ENCODE measurements at places on chromosomes 3 and 15.

- DNase-seq: peak; percentile 93
Measured at GRCh38 chr15:63277038-63277892, at the start of gene APH1B. TSS of gene APH1B (plus strand) at chr15:63277605. CDS start at chr15:63277624, 19 bp downstream.

GRCh38 chr3:62705721-62706120 is 169.5 kb downstream of the CADPS start:
- DNase-seq: no peak

DNA sequence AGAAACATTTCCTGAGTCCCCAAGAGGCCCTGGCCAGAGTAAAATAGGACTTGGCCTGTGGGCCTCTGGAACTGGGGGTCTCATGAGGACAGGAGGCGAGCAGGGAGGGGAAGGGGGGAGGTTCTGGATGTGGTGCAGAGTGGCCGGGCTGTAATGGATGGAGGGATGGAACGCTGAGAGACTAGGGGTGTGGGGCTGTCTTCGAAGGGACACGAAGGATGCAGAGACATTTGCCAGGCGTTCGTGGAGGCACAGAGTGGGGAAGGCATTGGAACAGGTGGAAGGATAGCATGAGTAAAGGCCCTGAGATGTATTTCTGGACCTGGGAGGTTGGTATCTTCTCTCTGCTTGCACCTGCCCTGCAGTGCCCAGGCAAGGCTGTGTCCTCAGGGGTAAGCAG is 2.1 kb upstream of the LCTL start:
- DNase-seq: no peak

- no peak for DNase-seq
Measured at GRCh38 chr3:64716110-64716710, 28.4 kb upstream of the ADAMTS9 start.

- no peak for DNase-seq
Measured at GRCh38 chr3:98967758-98968157, 66.3 kb upstream of the DCBLD2 start.

GRCh38 chr15:70509282-70509662 is 254.1 kb downstream of the UACA start:
- DNase-seq: no peak

DNA sequence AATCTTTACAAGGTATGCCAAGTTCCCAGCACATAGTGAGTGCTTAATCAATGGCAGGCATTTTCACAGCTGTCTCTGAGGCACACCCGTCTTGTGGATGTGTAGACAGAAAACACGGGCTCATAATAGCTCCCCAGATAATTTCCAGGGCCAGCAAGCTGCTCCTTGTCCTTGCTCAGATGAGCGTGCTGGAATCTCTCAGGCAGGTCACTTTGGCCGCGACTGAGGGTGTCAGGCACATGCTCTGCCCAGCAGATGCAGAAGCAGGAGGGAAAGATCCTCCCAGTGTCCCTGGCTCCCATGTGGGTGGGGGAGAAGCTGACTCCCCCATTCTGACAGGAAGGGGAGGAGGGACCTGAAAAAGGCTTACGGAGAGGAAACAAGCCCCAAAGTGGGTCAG is 35.6 kb upstream of the SLC6A1 start:
- no peak for DNase-seq

- peak; percentile 71 for DNase-seq
Measured at GRCh38 chr3:196423044-196423781, 9.0 kb downstream of the UBXN7 start.

- DNase-seq: no peak
Measured at GRCh38 chr15:100966997-100967396, 47.8 kb downstream of the LRRK1 start.

GRCh38 chr3:55591888-55592287 is 104.8 kb upstream of the WNT5A start:
- DNase-seq: no peak

DNA sequence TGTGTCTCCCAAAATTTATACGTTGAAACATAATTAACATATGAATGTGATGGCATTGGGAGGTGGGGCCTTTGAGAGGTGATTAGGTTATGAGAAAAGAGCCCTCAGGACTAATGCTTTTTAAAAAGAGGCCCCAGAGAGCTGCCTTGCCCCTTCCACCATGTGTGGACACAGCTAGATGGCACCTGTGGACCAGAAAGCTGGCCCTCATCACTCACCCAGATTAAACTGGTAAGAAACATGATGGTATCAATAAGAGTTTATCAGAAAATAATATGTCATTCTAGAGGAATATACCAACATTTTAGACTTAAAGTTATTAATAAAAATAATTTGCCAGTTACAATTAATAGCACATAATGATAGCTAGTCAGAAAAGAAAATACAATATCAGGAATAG is 25.2 kb upstream of the FAN1 start:
- no peak for DNase-seq

DNA sequence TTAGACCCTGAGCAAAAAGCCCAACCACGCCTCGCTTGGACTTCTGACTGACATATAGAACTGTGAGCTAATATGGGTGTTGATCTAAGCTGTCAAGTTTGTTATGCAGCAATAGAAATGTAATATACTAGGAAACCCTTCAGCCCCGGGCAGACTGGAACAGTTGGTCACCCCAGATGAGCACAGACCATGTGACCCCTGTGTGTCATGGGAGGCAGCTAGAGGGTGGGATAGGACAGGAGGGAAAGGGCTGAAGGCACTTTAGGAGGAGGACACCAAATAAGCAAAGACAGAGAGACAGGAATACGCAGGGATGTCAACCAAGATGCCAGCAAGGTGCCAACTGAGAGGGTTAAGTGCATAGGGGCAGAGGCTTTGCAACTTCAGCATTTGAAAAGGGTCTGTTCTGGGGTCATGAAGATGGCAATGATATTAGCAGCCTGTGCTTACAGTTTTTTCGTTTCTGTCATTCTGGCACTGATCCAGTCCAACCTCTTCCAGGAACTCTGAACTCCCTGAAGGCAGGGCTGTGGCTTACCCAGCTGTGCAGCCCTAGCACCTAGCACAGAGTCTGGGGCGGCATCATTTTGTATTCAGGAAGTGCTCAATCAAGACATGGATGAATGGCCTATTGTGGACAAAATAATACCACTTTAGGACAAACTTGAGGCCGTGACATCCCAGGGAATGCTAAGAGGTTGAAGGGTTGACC is 51.4 kb downstream of the HES1 start:
- no peak for DNase-seq

- no peak for DNase-seq
Measured at GRCh38 chr3:98894791-98895576, 6.5 kb downstream of the DCBLD2 start.

DNA sequence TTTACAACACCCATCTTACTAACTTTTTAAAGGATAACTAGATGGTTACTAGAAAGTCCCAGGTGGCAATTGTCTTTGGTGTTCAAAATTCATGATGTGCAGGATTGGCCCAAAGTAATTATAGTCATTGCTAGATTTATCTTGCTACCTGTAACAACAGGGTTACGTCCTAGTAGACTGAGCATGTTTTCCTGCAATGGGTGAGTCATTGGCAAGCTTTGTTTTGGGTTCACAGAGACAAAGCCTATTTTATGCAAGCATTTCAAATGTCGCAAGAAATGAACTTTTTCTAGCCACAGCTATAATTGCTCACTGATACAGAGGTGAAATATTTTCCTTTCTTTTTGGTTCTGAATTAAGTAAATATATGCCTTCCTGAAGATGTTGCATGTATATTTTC is 267.6 kb downstream of the AGBL1 start:
- no peak for DNase-seq

DNA sequence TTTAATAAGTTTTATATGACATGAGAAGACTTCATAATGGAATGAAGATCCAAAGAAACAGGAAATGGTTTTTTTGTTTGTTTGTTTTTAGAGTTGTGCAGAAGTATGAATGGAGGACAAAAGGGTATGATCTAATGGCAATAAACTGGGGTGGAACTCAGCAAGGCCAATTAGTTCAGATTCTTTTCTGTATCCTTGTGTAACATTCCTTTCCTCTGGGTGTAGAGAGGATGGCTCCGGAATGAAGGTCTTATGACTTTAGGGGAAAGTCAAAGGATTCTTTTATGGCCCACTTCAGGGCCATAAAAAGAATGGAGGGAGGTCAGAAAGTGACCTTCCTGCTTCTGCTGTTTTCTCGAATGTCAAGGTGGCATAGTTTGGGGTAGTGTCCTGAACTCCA is 152.6 kb downstream of the DPH6 start:
- no peak for DNase-seq

DNA sequence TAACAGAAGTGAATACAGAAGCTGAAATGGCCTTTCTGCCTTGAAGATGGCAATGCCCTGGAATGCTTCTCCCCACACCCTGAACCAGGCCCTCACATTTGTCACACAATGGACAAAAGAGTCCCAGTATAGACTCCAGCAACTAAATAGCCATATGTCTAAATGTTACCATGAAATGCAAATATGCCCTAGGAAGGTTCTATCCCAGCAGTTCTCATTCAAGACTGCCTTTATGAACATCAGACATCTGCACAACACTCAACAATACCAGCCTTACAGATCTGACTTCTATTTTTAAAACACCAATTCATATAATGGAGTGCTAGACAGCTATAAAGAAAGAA is 7.9 kb downstream of the ITGB5 start:
- no peak for DNase-seq

- DNase-seq: no peak
Measured at GRCh38 chr15:100944986-100945385, 25.8 kb downstream of the LRRK1 start.

- no peak for DNase-seq
Measured at GRCh38 chr15:66765478-66766281, 63.6 kb downstream of the SMAD6 start.

DNA sequence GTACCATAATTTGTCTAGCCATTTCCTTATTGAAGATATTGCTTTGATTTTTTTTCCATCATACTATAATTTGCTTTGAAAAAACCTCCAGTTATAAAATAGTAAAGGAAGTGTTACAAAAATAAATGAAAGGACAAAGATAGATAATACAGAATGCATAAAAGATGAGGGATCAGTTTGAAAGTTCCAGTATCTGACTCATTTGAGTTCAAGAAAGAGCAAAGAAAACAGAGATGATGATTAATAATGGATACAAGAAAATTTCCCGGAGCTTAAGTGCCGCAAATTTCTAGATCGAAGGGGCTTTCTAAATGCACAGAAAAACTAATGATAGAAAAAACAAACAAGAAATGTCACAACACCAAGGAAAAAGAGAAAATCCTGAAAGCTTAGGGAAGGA is 4.3 kb downstream of the WDR48 start:
- DNase-seq: no peak

- DNase-seq: no peak
Measured at GRCh38 chr3:60388731-60389130, 862.5 kb downstream of the FHIT start.

DNA sequence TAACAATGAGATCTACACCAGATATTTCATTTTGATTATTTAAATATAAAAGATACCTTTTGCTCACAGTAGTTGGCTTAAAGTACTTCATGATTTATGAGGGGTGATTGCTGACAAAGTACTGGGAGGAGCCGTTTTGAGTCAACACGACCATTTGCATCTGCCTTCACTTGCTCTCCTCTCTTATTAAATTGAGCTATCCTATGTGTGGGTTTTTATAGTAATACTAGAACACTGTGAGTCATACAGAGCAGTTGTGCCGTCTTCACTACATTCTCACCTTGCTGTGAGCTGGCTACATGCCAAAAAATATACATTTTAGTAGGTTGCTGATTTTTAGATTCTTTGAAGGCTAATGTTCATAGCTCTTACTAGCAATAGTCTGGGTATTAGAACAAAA is 161.2 kb downstream of the ALCAM start:
- no peak for DNase-seq

- DNase-seq: no peak
Measured at GRCh38 chr3:27571345-27571744, 87.2 kb upstream of the SLC4A7 start.

DNA sequence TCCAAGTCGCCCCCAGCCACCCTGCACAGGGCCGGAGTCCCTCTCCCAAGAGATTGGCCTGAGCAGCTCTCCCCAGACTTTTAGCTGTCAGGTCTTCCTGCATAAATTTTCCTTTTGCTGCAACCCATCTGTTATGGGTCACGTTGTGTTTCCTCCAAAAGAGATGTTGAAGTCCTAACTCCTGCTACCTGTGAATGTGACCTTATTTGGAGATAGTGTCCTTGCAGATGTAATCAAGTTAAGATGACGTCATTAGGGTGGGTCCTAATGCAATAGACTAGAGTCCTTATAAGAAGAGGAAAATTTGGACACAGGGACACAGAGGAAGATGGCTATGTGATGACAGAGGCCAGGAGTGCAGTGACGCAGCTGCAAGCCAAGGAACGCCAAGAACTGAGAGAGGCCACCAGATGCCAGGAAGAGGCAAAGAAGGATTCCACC is 13.2 kb upstream of the SLC6A6 start:
- no peak for DNase-seq

DNA sequence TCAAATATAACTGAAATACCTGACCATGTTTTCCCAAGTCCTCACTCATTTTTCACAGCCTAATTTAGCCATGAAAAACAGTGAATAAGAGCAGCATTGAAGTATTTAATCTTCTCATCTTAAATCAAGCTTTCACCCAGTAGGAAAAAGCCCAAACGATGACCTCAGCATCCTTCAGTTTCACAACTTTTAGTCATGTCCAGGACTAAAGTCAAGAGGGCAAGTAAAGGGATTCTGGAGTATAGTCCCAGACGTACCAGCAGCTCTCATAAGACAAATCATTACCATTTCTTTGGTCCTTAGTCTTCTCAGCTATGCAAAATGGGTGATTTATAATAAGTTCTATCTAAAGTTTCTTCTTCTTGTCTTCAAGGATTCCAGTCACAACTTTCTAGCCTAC is 237.3 kb downstream of the IL5RA start:
- no peak for DNase-seq

DNA sequence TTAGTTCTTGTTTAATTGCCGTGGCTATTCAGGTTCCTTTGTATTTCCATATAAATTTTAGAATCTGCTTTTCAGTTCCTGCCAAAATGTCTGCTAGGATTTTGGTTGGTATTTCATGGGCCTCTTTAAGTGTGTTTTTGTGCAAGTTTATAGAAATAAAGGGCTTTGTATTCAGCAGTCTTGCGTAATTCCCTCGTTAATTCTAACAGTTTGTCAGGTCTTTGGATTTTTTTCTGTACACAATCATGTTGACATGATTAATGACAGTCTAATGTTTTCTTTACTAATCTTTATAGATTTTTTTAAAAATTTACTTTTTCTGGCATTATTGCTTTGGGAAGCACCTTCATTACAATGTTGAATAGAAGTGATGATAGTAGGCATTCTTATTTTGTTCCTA is 120.9 kb downstream of the NEK11 start:
- no peak for DNase-seq

DNA sequence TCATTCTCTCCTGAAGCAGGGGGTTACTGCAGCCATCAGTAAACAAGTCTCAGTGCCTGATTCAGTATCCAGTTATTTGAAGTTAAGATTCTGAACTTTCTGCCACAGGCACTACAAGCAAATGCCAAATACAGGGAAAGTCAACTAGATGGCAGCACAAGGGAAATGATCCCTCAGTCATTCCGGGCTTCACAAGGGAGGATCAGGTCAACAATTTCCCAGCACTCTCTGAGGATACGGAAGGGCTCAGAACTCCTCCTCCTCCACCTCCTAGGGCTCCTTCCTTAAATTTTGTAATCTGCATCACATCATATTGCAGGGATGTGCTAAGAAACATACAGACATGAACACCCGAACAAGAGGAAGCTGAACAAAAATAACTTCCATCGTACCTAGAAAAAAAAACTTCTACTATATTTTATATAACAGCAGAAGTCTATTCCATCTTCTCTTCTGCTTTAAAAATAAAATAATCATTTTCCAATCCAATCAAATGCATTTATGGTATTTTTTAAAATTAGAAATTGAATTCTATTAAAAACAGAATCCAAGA is 187.1 kb downstream of the FMN1 start:
- no peak for DNase-seq

GRCh38 chr3:16888785-16889607 is 4.2 kb downstream of the PLCL2 start:
- DNase-seq: no peak

- no peak for DNase-seq
Measured at GRCh38 chr3:167830007-167830406, 94.5 kb downstream of the SERPINI1 start.
